ENCODE measurements at places on chromosomes 3 and 15. TPM values are rescaled to one million over a fixed set of nuclear protein-coding genes. Genes with fewer than 3 reads are reported as not detected.

GRCh38 chr3:12993517-12994356, 79.5 kb downstream of the IQSEC1 start:
- peaks cover 7% of the 10 kb centered on the region for H3K36me3 ChIP-seq
- DNase-seq = no peak
- no peaks in the 10 kb centered on the region for H3K27me3 ChIP-seq
- H3K4me1 ChIP-seq = no peaks in the 10 kb centered on the region

GRCh38 chr3:125403789-125404188, 28.7 kb upstream of the ZNF148 start:
- no peaks in the 10 kb centered on the region for H3K27me3 ChIP-seq
- DNase-seq = no peak
- no peaks in the 10 kb centered on the region for H3K36me3 ChIP-seq
- H3K27ac ChIP-seq = no peak overlapping the region

DNA sequence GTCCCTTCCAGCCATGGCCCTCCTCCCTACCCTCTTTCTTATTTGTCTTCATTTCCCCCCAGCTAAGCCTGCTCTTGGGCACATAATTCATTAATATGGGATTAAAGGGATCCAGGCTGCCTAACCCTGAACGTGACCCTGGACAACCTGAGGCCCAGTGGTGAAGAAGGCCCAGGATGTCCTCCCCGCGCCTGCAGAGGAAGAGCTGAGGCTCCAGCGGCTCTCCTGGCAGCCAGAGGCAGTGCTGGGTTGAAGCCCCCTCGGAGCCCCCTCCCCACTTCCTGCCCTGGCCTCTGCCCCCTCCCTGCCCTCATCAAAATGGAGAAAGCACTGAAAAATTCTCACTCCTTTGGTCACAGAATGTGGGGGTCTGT, 96.5 kb upstream of the ATP2B2 start:
- H3K27me3 ChIP-seq = no peaks in the 10 kb centered on the region
- no peak overlapping the region for H3K4me3 ChIP-seq
- no peaks in the 10 kb centered on the region for H3K36me3 ChIP-seq
- no peak for DNase-seq
- H3K27ac ChIP-seq = no peak overlapping the region

SIDT1 gene
- total RNA-seq = 4.1 TPM

SI gene
- total RNA-seq = not detected
